Stromal cell of bone marrow (primary cell): ENCODE measurements at places on chromosomes 2 and 18.

- no peak for DNase-seq
These were observed 284.7 kb downstream of the IRS1 start for GRCh38 chr2:226514895-226515294.

DNA sequence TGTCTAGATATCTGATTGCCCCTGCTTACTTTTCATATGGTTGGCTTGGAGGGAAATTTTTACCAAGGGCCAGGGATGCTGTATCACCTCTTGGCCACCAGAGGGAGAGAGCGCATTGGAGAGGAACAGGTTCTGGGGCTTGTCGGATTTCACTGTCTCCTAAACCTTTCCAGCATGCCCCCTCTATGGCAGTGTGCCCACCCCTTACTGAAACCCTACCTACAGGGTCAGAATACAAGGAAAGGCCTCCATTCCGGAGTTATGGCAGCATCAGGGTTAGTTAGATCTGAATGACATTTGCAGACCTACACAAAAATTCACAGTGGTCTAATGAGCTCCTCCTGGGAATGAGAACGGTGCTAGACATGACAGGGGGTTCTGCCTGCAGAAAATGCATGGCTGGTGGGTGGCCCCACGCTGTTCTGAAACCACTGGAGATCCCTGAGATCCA, 5.8 kb downstream of the SLC14A2 start:
- DNase-seq: peak; percentile 25

GRCh38 chr2:101040761-101041160, 38.7 kb downstream of the RPL31 start:
- DNase-seq: no peak

DNA sequence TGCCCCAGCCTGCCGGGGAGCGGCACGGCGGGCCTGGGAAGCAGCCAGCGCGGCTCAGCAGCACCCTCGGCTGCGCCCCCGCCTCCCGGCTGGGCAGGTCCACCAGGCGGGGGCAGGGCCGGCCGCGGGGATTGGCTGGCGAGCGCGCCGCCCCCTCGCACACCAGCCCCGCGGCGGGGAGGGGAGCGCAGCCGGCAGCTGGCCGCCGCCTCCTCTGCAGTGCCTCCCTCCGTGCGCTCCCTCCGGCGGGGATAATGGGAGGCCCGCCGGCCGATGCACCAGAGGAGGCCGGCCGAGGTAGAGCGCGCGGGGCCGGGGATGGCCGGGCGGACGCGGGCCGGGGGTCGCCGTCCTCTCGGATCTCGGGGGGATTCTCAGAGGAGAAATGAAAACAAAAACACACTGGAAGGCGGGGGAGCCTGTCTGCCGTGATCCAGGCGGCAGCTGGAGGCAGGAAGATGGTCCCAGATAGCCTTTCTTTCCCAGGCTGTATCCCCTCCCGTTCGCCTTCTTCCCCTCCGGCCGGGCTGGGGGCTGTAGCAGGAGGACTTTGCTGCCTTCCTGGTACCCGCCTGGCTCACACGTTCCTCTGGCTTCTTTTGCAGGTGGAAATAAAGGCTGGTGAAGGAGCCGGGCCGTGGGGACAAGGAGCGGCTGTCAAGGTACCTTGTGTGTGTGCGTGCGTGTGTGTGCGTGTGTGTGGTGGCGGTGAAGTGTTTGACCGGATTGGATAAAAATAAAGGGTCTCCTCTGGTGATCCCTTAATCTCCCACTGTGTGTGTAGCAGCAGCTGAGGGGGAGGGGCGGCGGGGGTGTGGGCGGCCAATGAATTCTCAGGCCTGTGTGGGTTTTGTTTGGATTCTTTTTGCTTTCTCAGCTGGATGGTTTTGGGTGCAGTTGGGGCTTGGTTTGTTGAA, 18.1 kb downstream of the TET3 start:
- peak; percentile 68 for DNase-seq

- DNase-seq: no peak
These were observed 129.0 kb downstream of the ERBB4 start for GRCh38 chr2:212409560-212409959.

- no peak for DNase-seq
These were observed 77.3 kb downstream of the TTC21B start for GRCh38 chr2:165876269-165876668.

GRCh38 chr2:231228974-231229529, 30.6 kb downstream of the ARMC9 start:
- DNase-seq: no peak

DNA sequence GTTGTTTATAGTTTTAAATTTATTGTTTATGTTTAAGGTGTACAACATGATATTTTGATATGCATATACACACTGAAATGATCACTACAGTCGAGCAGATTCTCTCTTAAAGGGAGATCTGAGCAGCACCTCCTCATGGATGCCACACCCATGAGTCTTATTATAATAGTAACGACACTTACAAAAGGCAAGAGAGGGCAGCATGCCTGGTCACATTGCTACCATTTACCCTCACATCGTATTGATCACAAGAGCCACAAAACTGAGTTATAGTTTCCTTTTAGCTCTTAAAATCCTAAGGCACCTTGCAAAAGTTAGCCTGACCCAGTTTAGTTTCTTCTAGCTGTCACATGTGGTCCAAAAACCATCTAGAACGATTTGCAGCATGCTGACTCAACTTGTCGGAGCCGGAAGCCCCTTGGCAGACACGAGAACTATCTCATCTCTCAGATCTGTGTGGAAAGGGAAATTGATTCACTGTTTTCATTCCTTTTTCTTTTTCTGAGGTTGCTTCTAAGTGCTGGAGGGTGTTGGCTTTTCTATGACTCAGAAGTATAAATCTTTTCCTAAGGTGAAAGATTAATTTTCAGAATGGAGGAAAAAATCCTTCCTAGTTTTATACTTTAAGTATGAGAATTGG, 85.3 kb downstream of the CDC42EP3 start:
- DNase-seq: peak; percentile 95

DNA sequence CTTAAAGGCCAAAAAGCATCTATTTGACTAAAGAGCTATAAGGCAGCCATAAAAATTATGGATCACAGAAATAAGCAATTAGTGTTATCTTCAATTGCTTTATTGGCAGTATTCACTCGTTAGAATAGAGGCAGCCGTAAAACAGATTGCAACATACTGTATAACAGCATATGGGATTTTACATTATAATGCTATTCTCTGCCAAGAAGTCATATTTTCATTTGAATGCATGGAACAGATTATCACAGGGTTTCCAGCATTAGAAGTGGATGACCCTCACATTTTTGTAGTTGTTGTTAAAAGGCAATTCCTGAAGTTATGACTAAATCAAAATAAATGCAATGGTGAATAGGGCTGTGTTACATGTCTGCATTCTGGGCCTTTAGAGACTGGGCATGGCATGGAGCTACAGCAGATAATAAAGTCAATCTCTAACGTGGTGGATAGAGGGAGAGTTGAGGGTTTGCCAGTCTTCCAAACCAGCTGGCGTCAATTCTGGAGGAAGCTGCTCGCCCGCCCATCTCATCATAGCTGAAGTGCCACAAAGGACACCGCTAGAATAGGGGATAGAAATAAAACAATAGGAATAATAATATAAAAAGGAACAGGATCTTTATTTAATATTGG, 155.4 kb upstream of the VRK2 start:
- DNase-seq: no peak

GRCh38 chr2:199943373-199943772, 11.9 kb downstream of the TYW5 start:
- DNase-seq: no peak

DNA sequence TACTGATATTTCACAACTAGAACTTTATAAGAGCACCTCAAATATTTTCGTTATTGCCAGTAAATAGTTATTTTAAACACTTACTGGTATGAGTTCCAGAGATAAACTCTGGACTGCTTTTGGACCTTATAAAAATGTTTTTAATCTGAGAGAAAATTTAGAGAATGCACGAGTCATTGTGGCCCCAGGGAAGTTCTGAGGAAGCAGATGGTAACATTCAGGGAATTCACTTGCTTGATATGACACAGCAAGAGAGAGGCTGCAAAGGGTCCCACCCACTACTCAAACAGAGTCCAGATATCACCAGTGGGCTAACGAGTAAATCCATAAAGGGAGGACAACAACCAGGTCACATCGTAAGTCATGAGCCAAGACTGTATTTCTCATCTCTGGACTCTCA, 526.8 kb downstream of the TDRD15 start:
- no peak for DNase-seq

DNA sequence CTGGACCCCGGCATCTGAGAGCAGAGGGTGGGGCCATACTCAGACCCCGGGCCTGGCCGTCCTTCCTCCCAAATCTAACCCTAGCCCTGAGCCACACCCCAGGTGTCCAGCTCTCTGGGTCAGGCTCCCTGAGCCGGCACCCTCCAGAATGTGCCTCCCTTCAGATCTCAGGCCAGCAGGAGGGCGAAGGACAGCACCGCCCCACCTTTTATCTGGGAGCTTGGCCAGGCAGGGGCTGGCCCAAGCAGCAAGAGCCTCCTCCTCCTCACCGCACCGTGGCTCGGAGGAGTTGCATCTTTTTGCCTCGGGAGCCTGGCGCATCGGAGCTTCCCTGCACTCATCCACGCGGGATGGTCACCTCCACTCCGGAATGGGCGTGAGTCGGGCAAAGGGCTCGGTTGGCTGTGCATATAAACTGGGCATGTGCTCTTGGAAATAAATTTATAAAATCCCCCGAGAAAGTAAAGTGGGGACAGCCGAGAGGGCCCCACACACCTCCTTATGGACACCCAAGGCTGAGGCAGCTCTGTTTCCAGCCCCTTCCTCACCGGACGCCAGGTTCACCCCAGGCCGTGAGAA, 69.1 kb upstream of the CTDP1 start:
- no peak for DNase-seq

DNA sequence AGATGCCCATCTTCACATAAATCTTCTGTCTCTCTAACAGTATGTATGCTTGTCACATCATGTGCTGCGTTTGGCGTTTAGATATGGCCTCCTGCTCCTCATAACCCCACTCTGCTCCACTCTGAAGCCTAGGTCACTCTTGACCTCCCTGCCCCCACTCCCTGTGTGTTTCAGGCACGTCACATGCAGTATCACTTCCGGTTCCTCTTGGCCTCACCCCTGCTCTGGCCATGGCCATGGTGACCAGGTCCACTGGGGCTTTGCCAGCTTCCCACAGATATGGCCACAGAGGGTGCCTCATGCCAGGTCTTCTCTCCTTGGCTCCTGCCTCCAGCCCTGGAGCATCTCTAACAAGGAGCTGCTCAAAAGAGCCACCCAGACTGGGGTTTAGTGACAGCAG, 160.0 kb downstream of the RNF152 start:
- no peak for DNase-seq

DNA sequence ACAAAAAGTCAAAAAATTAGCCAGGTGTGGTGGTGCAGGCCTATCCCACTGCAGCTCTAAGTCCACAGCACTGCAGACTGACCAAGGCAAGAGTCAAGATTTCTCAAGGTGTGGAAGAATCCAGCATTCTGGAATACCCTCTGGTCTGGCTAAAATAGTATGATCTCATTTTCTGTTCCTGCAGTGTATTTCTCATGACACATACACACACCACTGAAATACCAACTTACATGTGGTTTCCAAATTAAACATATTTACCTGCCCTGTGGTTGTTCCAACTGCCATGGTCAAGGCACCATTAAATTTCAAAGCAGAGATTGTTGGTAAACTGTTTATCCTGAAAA, 30.9 kb downstream of the NOL10 start:
- DNase-seq: no peak

DNA sequence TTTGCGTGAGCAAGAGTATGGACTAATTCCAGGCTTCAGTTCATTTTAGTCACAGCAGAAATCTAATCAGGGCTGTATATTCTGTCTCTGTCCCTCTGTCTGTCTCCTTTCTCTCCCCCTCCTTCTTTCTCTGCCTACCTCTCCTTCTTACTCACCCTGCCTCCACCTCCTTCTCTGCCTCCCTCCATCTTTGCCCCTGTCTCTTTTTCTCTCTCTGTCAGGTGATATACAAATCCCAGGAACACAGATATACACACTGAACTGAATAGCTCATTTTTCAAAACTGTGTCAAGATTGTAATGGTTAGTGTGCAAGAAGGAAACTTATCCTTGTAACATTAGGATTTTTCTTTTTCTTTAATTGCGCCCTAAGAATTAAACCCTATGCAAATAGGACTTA, 32.5 kb downstream of the SLC8A1 start:
- DNase-seq: no peak
